ENCODE measurements at places on chromosomes 5 and 9.

- peak; percentile 55 for DNase-seq
Observed at GRCh38 chr5:126359884-126360283, 63.3 kb upstream of the GRAMD2B start.

DNA sequence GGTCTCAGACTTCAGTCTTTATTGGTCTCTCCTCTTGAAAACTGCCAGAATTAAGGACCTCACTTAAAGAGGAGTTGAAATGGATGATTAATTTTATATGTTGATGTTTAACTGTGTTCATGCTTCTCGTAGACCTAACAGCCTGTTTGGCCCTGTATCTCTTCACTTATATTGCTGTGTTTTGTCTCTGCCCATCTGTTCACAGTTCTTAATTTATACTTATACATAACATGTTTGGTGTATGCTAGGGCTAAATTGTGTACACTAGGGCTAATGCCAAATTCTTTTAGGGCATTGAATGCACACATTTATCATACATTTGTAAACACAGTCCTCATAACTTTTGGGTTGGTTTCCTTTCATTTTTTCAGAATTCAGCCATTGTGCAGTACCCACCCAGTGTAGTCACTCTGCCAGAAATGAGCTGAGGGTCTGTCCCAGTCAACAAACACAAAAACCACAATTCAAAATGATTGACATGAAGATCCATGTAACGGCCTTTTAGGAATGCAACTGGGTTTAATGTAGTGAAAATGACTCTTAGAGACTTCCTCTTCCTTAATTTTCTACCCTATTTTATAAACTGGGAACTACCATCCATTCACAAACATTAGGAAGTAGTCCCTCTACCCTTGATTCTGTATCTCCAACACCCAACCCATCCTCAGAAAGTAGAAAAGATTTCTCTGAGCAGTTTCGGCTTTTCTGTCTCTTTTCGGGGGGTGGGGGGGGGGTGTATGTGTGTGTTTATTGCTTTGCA, 668.8 kb upstream of the KLF4 start:
- no peak for DNase-seq

DNA sequence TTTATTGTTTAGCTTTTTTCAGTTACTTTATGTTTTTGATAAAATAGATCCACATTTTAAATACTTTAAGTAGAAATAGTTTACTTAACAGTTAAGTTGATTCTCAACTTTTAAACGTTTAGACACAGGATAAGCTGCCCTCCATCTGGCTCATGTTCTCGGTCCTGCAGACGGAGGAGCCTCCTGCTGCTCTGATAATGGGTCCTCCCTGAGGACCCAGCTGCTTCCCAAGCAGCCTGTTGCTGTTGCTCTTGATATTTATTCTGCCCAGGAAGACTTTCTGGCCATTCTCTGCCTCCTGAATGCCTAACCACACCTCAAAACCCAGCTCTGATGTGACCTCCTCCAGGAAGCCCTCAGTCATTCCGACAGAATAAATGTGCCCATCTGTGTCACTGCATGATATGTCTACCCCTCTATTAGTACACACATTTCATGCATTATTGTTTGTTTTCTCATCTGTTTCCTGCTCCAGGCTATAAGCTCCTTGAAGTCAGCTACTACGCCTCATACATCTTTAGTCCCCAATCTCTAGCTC, 267.2 kb upstream of the MSX2 start:
- DNase-seq: no peak

GRCh38 chr5:179986328-179986727, 78.6 kb upstream of the TBC1D9B start:
- peak; percentile 45 for DNase-seq

DNA sequence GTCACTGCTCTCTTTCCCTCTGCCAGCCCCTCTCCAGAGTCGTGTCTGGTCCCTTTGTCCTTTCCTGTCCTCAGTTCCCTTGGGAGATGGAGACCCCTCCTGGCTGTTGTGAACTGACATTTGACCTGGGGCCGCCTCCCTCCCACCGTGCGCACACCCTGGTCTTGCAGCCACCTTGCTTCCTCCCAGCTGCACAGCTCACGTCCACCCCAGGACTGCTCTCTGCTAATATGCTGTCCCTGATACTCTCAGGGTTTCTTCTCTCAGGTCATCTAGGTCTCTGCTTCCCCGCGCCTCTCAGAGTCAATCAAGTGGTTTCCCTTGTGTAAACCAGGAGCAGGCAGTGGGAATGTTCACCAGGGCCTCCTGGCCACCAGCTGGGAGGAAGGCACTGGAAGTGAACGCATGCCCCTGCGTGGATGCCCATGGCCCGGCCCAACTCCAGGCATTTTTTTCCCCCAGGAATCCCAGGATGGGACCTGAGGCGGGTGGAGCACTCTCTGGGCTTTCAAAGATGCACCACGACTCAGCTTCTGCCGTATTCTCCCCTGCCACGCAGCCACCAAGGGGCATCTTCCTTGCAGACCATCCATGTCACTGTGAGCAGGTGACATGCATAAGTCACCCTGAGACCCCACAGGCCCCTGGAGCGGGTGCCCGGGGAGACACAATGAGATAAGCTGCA, 142.4 kb downstream of the OLFM1 start:
- DNase-seq: no peak

DNA sequence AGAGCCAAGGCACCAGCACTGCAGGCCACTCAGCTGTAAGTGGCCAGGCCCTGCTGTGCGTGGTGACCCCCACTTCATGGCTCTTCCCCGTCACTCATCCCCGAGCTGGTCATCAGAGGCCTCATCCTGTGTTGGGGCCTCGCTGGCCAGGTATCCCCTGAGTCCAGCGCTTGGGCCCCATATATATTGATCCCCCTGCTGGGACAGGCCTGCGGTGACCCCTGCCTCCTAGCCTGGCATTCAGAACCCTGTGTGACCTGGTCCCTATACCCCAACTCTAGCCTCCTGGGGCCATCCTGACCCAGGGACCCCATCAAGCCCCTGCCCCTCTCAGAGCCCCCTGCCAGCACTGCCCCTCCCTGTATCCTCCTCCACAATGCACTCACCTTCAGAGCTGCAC, 12.7 kb downstream of the GBGT1 start:
- no peak for DNase-seq

DNA sequence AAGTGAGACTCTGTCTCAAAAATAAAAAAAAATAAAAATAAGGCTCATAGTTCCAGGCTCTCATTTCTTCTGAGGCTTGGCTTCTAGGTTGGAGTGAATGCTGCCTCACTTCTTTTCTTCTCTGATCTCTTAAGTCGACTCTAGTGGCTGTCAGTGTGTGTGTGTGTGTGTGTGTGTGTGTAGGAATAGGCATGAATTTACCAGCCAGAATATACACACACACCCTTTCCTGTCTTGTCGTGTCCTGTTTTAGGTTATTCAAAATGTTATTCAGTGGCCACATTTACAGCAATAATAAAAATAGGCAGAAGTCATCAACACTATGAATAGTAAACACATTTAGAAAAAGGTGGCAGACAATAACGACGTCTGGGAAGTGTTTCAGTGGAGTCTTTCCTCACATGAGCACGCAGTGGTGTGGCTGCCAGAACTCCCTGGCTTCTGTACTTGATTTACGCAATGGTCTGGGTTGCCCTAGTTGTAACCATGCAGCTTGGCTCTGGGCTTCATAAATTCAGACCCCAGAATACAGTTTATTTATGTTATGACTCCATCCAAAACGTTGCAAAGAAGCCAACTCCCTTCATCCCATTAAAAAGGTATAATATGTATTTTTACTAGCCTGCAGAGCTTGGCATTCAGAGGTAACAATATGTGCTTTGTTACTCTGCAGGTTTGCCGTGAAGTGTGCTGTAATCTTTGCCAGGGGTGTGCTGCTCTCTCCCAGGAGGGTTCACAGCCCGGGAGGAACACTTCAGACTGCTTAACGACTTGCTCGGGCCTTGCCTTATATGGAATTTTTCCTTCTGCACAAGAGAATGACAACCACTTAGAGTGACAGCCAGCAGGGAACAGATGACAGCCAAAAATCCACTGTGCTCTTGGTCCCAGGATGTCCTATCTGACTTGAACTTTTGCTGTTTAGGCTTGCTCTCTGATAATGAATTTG, 34.4 kb upstream of the PALM2AKAP2 start:
- no peak for DNase-seq

GRCh38 chr9:95481000-95481399, 35.8 kb downstream of the PTCH1 start:
- DNase-seq: no peak

DNA sequence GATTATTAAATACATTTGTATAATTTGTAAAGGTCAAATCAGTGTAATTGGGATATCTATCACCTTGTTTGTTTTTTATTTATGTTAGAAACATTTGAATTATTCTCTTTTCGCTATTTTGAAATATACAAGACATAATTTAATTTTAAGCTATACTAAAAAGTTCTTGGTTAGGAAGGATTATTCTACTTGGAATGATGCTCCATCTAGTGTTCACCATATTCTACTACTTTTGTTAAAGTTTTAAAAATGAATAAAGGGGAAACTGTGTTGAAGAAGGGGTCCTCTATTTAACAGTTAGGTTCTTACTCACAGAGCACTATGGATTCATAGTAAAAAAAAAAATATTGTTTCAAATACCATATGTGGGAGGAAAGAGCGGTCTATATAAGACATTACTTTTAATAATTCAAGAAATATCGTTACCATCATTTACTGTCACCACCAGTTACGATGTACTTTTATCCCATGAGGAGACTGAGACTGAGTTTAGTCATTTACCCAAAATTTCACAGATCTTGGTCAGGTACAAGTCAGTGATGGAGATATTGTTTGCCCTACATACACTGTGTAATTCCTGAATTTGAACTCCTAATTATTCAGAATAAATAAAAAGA, 6.3 kb upstream of the STOM start:
- peak; percentile 54 for DNase-seq

GRCh38 chr5:34057569-34057968, 14.6 kb upstream of the C1QTNF3 start:
- DNase-seq: no peak

DNA sequence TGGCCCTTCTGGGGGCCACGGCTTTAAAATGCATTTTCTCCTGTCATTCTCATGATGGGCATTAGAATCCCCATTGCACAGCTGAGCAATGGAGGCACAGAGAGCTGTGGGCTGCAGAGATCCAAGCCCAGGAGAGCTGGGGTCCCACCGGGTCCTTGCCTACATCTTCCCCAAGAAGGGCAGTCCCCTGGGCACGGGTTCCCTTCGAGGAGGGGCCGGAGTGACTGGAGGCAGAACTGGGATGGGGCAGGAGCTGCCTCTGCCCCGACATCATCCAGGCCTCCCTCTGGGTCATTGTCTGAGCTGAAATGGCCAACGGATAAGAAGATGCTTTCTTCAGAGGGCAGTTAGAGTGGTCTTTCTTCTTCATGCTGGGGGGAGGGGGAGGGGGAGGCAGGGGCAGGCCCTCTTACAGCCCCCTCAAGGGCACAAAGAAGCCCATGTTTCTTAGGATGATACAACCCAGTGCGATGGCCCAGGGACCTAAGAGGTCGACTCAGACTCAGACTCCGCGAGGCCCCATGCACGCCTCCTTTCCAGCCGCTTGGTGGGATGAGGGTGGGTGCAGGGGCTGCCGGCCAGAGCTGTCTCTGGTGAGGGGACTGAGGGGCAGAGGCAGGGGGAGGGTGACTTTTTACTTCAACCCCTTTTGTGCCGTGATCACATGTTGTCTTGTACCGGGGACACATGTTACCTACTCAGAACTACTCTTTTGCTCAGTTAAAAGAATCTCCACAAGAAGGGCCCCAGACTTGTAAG, 112.4 kb upstream of the IRX2 start:
- no peak for DNase-seq

- DNase-seq: no peak
Observed at GRCh38 chr5:81402192-81402930, 8.4 kb upstream of the ACOT12 start.

- DNase-seq: no peak
Observed at GRCh38 chr5:128469912-128470311, 68.1 kb downstream of the FBN2 start.

DNA sequence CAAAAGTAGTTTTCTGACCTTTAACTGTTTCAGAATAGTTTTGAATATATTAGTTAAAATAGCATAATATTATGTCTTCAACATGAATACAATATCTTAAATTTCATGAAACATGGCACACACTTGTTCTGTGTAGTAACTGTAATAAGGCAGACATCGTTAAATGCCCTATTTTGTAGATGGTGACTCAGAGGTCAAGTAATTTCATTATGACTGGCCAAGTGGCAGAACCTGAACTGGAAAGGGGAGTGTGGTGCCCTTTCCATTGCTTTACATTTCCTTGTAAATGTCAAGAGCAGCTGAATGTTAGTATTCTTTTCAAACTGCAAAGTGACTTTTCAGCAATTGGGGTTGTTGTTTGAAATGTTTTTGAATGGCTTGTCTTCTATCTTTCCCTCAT, 201.2 kb upstream of the CDKN2B start:
- DNase-seq: peak; percentile 15

DNA sequence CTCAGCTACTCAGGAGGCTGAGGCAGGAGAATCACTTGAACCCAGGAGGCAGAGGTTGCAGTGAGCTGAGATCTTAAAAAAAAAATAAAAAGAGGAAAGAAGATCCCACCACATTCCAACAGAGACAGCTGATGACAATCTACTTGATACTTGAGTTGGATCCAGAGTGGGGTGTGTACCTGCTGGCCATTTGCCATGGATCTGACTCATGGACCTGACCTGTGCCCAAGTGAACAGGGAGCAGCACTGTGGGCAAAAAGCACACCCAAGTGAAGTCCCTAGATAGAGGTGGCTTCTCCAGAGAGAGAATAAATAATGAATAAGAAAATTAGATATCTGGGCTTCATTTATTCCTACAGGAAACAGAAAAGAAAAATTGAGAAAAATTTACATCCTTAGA, 81.2 kb upstream of the MIER3 start:
- DNase-seq: no peak

- DNase-seq: no peak
Observed at GRCh38 chr9:109426626-109427402, 71.3 kb downstream of the PTPN3 start.

DNA sequence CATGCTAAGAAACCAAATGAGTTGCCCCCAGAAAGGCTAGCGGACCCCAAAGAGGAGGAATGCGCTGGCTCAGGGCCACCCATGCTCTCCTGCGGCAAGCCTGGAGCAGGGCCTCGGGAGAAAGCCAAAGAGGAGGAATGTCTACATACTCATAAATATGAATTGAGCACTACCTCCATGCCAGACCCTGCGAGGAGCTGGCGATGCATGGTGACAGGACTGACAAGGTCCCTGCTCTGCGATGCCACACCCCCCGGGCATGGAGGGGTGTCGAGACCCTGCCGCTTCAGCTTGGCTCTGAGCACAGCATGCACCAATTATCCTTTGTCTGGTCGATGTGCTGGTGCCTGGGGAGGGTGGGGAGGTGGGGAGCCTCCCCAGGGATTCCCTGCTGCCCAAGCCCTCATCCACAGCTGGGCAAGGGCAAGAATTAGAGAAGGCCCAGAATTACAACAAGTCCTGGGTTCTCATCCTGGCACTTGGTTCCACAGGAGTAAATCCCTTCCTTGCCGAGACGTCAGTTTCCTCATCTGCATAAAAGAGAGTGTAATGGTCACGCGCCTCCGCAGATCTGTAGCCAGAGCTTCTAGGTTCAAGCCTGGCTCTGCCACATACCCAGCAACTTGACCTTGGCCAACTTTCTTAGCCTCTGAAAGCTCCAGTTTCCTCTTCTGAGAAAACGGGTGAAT, 74.4 kb downstream of the FAM114A2 start:
- no peak for DNase-seq

- no peak for DNase-seq
Observed at GRCh38 chr5:133390416-133391353, 221.7 kb downstream of the FSTL4 start.

Measured in OCI-M1 (cell line).